ENCODE measurements at places on chromosomes 12 and 14.

DNA sequence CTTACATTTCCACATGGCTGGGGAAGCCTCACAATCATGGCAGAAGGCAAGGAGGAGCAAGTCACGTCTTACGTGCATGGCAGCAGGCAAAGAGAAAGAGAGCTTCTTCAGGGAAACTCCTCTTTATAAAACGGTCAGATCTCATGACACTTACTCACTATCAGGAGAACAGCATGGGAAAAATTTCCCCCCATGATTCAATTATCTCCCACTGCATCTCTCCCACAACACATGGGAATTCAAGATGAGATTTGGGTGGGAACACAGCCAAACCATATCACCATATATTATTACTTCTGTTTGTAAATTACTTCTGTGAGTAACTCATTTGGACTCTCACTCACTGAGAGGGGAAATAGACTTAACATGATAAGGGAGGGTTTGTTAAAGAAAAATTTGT, 1496.8 kb upstream of the TMEM132C start:
- no peak for DNase-seq

- DNase-seq, result peak; percentile 92
Measured at GRCh38 chr14:33682760-33683159, 268.1 kb downstream of the EGLN3 start.

DNA sequence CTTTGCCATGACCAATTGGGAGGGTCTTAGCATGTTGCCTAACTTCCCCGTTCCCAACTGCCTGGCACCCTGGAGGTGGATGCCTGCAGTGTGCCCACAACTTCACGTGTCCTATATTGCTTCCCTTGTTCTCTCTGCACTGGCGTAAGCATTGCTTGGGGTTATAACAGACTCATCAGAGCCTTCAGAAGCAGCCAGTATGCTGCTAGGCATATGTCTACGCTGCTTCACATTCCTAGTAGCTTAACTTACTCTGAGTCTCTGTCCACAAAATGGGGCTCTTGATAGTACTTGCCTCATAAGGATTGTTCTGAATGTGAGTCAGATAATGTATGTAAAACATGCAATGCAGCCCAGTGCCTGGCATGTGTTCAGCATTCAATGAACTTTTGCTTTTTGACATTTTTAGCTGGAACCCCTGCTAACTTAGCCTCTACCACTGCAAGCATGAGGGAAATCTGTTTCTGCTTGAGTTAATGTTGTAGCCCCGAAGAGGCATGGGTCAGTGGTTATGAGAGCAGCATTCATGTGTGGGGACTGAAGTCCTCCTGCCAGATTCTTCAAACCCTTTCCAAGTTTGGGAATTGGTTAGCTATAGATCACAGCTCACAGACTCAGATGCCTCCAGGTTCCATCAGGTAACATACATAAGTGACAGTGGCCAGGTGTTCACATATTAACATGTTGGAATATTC, 2.8 kb downstream of the SLC5A8 start:
- DNase-seq, result no peak

DNA sequence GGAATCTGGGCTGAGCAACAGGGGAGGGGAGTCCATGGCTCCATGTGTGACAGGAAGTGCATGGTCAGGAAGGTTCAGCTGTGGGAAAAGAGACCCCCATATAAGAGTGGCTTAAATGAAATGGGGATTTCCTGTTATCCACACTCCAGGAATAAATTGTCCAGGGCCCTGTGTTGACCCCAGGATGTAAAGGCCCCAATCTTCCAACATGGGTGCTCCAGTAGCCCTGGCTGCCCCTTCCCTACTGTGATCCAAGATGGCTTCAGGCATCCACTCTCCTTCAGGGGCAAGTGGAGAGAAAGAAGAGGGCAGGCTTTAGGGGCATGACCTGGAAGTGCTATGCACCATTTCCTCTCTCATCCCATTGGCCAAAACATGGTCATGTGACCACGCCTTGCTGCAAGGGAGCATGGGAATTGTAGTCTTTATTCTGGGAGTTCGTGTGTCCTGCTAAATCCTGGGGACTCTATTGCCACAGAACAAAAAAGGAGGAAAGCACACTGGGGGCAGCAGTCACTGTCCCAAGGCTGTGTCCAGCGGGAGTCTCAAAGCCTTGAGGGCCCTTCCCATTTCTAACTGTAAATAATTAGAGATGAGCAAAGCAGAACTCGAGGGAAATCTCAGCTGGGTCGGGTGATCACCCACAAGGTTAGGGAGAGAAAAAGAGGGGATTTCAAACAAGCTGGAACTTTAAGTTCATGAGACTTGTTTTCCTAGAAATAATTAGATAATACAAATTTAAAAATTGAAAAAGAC, 289.2 kb downstream of the ADGRD1 start:
- peak; percentile 10 for DNase-seq

DNA sequence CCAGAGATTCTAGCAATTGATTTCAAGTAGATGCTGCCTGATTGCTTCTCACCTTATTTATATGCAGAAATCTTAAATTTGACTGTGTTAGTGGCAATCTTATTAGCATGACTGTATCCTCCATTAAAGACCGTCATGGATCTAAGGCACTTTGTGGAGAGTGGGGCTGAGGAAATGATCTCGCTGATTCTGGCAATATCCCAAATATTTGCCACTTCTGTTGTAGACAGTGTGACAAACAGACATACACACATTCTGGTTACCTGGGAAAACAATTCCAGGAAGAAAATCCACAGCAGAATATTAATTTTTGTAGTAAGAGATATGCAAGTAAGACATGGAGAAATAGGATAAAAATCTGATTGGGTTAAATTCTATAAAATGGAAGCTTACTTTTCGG, 269.0 kb upstream of the G2E3 start:
- DNase-seq, result no peak

- no peak for DNase-seq
Measured at GRCh38 chr14:36852981-36853691, 191.5 kb downstream of the PAX9 start.

- no peak for DNase-seq
Measured at GRCh38 chr14:103156651-103157378, 33.6 kb downstream of the TNFAIP2 start.

DNA sequence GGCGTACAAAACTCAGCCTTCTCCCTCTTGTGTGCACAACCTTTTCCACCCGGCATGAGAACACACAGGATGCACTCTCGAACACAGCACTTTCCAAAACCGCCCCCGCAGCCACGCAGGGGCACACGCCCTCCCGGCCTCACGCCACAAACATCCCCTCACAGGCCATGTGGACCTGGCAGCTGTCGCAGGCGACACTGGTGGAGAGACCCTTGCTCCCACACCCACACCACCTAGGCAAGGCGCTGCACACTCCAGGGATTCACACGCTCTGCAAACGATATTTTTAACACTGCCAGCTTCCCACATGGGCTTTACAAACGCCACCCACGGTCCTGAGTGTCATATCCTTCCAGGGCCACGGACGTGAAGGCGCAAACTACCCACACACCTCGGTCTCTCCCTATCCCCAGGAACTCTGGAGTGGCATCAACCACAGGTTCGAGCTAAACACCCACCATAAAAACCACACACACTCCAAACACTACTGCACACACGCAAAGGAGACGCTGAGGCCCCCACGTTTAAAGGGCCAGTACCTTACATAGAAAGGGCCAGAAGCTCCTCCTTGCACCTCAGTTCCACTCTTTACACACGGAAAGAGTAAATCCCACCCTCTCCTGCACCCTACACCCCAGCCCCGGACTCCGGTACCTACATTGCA, 12.4 kb upstream of the ITGB7 start:
- DNase-seq, result no peak

GRCh38 chr12:109475993-109476806, 900 bp downstream of the KCTD10 start:
- DNase-seq, result no peak
